DMS79 treated with DMSO at 0.1 percent for 48 hours (cell line): ENCODE measurements at places on chromosomes 7 and 10.

DNA sequence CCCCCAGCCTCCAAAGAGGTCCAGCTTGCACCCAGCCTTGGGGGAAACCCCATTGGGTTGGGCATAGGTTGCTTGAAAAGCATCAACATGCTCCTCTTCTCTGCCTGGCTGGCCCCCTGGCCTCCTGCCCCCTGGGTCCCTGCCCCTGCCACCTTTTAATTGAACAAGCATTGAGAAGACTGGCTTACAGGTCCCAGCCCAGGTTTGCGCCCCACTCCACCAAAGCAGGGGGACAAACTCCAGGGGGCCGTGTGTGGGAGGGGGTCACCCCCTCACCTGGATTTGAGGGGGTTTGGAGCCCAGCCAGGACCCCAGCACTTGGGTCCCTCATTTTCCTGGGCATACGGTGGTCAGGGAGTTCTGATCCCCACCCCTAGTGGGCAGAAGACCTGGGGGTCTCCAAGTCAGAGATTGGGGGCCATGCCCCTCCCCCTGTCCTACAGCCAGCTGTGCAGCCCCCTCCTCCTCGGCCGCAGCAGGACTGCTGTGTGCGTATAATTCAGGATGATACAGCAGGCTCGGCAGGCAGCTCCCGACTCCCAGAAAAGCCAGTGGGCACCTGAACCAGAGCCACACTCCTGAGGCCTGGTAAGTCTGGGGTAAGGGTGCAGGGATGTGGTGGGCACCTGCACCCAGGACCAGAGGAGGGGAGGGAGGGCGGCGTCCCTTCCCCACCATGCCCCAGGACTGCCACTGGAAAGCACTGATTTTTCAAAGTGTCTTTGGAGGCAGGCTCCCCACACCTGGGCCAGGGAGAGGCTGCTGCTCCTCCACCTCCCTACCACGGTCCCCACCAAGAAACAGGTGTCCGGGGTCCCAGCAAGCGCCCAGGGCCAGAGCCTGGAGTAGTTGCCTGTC is 1.7 kb downstream of the ELFN1 start:
- DNase-seq: no peak

DNA sequence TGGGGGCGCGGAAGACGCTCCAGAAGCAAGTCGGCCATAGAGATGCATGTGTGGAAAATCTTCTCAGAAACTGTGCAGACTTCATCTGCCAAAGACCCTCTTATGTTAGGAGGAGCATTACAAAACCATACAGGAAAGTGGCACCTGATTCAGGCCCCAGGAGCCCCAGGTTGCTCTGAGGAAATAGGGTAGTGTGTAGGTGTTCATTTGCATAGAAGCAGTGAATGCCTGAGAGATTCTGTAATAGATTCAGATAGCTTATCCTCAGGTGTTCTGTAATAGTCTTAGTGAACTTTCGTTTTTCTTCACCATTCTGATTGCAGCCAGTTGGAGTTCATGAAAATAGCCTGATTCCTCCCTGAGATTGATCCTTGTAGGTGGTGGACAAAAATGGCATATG is 106.4 kb upstream of the GJD4 start:
- no peak for DNase-seq

DNA sequence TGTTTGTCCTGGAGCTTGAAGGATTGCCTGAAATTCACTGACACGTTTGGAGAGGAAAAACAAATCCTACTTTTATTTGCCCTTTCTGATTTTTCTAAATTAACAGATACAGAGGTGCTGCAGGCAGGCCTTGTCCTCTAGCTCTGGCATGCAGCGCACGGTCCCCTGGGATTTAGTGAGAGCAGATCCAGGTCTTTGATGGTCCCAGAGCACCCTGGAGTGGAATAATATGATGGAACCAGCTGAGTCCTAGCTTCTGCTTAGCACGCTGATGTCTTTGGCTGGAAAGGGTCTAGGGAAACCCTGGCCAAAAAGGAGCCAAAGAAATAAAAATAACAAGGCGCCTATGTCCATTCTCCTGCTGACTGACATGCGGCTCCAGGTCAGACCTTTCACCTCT is 40.5 kb downstream of the C10orf120 start:
- DNase-seq: no peak

GRCh38 chr7:130986261-130986690 is 252.3 kb upstream of the KLF14 start:
- DNase-seq: no peak

DNA sequence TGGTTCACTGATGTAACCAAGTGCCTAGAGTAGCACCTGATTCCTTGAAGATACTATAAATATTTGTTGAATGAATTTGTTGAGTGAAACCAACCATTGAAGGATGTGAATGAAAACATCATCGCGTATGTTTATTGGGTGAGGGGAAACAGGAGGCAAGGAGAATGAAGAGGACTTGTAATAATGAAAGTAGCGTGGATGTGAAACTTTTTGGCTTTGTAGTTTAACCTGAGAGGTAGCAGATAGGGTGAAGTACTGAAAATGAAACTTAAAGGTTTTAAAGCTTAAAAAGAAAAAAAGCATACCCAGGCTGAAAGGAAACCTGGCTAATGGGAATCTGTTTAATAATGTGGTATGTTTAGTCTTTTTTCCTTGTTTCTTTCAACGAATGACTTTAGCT is 5.2 kb downstream of the CCNY start:
- no peak for DNase-seq

- no peak for DNase-seq
These were observed 251.1 kb upstream of the MEOX2 start for GRCh38 chr7:15937571-15937970.

GRCh38 chr7:148697256-148698006 is 1.3 kb upstream of the CUL1 start:
- no peak for DNase-seq

- DNase-seq: no peak
These were observed 182.4 kb downstream of the ARHGAP21 start for GRCh38 chr10:24541239-24541753.

- DNase-seq: no peak
These were observed 1042.0 kb downstream of the DNAJB9 start for GRCh38 chr7:109611656-109612055.

GRCh38 chr7:105336009-105336408 is 52.7 kb downstream of the SRPK2 start:
- DNase-seq: no peak

DNA sequence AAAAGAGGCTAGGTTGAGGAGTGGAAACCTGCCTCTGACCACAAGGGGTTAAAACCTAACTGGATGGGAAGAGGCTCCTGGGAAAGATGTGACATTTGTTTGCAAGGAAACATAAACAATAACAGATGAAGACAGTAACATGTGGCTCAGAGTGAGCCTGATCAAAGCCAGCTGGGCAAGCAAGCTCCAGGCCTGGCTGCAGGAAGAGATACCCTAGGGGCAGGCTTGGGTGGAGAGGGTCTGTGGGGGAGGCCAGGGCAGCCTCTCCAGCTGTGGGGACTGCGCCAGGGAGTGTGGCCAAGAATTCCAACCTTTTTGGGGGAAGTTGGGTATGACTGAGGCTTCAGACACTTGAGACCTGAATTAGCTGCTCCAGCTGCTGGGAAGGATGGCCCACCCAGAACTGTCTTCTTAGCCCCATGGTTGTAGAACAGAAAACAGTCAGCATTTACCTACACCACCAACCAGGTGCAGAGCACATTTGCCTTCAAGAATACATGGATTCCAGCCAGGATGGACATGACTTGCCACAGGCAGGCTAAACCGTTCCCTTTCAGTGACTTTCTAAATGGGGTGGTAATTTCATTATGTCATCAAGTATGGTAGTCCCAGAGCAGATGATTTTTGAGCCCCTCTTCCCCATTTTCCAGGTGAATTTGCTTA is 10.4 kb upstream of the FAM170B start:
- DNase-seq: no peak

DNA sequence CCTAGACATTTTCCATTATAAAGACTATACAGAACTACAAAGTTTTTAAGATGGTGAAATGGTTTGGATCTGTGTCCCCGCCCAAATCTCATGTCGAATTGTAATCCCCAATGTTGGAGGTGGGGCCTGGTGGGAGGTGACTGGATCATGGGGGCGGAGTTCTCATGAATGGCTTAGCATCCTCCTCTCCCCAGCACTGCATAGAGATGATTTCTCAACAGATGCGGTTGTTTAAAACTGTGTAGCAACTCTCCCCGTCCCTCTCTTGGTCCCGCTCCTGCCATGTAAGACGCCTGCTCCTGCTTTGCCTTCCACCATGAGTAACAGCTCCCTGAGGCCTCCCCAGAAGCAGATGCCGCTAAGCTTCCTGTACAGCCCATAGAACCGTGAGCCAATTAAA is 1.6 kb downstream of the FAM133B start:
- DNase-seq: no peak

DNA sequence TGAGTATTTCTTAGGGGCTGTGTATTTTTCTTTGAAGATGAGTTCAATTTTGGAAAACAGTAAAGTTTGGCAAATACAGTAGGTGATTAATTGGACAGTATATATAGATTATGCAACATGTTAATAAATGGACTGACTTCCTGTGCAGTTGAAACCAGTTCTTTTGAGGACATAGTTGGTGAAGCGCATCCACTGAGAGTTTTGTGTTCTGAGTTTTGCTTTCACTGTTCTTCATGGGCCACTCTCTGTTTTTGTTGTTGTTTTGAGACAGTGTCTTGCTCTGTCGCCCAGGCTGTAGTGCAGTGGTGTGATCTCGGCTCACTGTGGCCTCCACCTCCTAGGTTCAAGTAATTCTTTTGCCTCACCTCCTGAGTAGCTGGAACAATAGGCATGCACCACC is 109.0 kb downstream of the SDHAF3 start:
- no peak for DNase-seq

DNA sequence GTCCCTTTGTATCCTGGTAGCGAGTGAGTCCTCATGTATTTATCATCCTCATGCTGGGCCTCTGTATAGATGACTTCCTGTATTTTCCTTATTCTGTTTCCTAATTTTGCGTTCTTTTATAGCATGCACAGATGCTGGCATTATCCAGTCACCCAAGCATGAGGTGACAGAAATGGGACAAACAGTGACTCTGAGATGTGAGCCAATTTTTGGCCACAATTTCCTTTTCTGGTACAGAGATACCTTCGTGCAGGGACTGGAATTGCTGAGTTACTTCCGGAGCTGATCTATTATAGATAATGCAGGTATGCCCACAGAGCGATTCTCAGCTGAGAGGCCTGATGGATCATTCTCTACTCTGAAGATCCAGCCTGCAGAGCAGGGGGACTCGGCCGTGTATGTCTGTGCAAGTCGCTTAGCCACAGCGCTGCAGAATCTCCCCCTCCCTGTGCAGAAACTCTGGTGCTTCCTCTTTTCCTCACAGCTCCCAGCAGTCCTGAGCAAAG is 183.1 kb upstream of the PRSS58 start:
- DNase-seq: no peak

DNA sequence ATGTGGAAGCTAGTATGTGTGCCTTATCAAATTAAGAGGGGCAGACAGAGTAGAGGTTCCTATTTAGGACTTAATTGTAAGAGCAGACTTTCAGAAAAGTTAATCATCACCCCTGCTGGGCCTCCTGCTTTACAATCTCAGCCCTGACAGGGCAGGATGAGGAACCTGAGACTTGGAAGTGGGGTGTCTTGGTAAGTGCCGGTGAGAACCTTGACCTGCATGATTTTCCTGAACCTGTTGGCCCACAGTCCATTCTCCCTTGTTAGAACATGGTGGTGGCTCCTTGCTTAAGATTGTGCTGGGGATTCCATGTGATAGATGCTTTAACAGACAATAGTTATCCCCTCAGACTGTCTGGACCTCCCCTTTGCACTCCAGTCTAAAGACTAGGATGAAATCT is 141.7 kb upstream of the TMEM72 start:
- no peak for DNase-seq

DNA sequence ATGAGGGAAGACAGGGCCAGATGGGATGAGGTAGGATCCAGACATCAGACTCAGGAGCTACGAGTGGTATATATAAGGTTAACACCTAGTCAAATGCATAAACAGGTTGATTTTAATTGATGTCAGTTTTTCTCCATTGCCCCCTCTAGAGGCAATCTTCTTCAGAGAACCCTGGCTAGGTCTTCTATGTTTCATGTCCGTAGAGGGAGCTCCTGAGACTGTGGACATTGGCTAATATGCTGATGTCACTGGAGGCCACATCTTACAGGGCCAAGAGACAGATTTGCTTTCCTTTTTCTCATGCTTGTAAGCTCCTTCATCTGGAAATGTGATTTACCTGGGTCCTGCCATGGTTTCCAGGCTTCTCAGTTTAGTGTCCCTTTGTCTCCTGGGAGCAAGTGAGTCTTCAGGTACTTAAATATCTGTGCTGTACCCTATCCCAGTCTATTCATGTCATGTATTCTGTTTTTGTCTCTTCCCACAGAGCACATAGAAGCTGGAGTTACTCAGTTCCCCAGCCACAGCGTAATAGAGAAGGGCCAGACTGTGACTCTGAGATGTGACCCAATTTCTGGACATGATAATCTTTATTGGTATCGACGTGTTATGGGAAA is 161.6 kb upstream of the PRSS1 start:
- DNase-seq: no peak

- DNase-seq: no peak
These were observed 595.4 kb upstream of the GHITM start for GRCh38 chr10:83543691-83544462.

- DNase-seq: no peak
These were observed 5.1 kb downstream of the AKR1B15 start for GRCh38 chr7:134553976-134554375.

DNA sequence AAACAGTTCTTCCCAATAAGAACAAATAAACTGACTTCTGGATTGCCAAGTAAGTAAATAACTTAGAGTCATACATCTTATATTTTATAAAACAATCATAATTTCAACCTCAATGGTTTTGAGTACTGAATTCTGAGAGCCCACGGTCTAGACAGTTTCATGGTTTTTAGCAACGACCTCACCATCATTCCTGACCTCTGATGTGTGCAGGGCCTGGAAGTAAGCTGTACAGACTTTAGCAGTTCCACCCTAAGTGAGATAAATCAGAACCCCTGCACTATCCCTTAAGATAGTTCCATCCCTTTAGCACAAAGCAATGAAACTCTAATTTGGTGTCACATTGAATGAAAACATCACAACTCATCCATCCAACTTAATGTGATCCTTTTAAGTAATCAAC is 86.0 kb downstream of the NEBL start:
- no peak for DNase-seq

- DNase-seq: no peak
These were observed 7.8 kb upstream of the CYP3A4 start for GRCh38 chr7:99791667-99792369.
